ENCODE measurements at places on chromosomes 6 and 20. TPM values are rescaled to one million over a fixed set of nuclear protein-coding genes. Genes with fewer than 3 reads are reported as not detected.
A peak's percentile ranks its signal among the peaks of the same experiment; 100 is the strongest.

- DNase-seq = no peak
These were observed 102.5 kb upstream of the AGPAT4 start for GRCh38 chr6:161376367-161376766.

DNA sequence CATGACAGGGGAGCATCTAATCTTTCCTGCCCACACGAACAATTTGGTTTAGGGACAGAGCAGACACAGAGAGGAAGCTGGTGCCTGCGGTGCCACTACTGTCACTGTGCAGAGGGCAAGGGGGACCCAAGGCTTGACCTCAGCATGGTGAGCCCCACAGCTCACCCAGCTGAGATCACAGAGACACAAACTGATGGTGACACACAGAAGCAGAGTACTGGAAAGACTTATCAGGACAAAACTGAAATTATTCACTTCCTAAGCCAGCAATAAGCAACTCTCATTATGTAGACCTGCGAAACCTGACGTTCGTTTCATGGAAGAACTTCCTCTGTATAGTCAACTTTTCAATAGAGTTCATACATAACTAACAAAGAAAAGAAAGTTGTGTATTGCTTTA lies 86.1 kb downstream of the HUS1B start:
- no peak for DNase-seq

DNA sequence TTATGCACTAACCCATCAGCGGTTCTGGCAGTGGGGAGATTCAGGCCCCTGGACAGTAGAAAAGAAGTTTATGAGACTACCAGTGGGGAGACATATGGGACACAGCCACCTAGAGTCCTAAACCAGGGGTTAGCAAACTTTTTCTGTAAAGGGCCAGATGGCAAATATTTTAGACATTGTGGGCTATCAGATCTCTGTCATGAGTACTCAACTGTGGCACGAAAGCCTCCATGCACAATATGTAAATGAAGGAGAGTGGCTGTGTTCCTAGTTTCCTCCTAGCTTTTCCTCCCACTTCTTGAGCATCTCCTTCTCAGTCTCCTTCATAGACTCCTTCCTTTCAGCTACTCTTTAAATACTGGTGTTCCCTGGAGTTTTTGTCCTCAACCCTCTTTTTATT lies 3.3 kb upstream of the HLA-DMA start:
- no peak for DNase-seq

- no peak for DNase-seq
These were observed 1.5 kb downstream of the CCND3 start for GRCh38 chr6:41939848-41940758.

DNA sequence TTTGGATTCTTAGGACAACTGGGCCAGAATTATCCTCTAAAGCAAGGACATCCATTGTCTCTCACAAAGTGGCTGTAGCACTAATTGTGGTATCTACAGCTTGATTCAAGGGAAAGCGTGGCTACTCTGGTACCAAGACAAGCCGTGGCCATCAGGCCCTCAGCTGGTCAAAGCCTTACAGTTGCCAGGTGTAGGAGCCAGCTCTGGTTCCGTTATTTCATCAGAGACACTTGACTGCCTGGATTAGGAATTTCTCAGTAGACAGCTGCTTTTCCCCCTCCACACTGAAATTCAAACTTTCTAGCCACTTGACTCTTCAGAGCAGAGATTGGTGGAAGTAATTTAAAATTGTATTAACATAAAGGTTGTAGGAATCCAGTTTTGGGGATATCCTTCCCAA lies 104.2 kb downstream of the ANKS1A start:
- no peak for DNase-seq

- DNase-seq = no peak
These were observed 97.8 kb upstream of the MRPS10 start for GRCh38 chr6:42315259-42315990.

- peak; percentile 22 for DNase-seq
These were observed 11.1 kb upstream of the SLC4A11 start for GRCh38 chr20:3250091-3250504.

DNA sequence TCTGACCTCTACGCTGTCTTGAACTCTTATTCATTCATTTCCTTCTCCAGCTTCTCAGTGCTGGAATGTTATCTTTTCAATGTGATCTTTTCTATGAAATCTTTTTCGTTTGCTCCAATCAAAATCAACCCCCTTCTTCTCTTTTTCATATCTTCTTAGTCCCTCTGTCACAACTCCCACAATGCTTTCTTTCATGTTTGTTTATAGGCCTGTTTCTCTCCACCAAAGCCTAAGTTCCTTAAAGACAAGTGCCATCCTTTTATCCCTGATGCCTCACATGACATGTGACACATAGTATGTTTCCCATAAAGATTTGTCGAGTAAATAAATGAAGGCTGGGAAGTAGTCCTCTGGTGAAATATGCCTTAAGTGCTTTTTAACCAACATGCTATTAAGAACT lies 38.1 kb downstream of the CRYBG1 start:
- no peak for DNase-seq

DNA sequence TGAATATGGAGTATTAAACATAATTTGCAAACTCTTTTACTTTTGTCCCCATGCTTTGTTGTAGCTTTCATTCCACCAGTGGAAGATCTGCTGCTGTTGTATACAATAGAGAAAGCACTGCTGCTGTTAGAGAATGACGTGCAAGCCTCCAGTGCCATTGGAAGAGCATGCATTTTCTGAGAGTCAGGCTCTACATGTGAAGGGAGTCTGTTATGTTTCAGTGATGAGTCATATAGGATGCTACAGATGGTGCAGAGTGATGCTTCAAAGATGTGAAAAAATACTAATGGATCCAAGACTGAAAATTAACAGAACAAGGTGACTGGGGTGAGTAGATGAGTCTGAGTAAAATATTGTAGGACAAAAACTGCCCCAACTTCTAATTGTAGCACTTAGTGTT lies 22.4 kb upstream of the BACH2 start:
- no peak for DNase-seq

DNA sequence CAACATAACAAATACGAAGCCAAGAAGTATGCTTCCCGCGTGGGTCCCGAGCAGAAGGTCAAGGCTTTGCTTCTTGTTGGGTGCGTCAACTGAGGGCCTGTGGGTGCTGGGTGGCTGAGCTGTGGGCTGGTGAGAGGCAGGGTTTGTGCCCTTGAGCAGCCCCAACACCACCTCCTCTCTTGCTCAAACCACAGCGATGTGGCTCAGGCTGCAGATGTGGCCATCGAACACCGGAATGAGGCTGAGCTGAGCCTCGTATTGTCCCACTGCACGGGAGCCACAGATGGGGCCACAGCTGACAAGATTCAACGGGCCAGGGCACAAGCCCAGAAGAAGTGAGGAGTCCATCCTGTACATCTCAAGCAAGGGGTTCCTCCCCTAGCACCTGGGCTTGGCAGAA lies 7.0 kb upstream of the PTPRA start:
- no peak for DNase-seq

DNA sequence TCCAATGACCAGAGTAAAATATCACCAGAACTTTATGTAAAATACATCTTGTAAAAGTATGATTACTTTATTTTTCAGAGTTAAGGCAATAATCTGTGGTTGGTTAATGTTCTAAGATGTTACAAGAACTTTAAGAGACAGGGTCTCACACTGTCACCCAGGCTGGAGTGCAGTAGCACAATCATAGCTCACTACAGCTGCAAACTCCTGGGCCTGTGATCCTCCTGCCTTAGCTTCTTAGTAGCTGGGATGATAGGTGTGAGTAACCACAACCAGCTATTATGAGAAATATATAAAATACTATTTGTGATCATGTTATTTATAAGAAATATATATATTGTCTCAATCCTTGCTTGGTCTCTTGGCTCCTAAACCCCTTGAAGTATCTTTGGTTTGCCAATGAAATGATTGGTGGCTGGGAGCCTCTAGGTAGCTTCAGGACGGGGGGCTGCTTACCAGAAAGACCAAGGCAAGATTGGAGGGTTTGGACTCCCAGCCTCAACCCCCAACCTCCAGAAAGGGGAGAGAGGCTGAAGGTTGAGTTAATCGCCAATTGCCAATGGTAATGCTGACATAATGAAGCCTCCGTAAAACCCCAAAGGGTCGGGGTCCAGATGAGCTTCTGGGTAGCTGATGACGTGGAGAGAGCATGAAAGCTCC lies 15.4 kb downstream of the SOD2 start:
- DNase-seq = no peak

DNA sequence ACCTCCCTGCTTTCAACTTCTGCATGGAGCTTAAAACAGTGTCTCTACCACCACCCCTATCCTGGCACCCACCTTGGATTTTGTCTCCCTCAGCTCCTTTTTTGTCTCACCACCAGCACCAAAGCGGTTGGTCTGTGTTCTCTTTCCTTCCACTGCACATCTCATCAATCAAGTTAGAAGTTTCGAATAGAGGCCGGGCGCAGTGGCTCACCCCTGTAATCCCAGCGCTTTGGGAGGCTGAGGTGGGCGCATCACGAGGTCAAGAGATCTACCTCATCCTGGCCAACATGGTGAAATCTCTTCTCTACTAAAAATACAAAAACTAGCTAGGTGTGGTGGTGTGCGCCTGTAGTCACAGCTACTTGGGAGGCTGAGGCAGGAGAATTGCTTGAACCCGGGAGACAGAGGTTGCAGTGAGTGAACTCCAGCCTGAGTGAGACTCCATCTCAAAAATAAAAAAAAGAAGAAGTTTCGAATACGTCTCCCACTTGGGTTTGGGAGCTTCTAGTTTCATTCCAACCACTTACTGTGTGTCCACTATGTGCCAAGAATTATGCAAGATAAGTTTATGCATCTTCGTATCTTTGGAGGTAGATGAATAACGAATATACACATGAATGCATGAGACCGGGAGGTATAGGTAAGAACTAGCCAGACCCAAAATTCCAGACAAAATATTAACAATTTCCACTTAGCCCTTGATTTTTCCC lies 5.9 kb downstream of the PCED1A start:
- no peak for DNase-seq

Gene SLC22A16
- polyA plus RNA-seq = not detected

Gene MOG
- polyA plus RNA-seq = not detected

Gene CRNKL1
- 3.1 TPM for polyA plus RNA-seq

Gene SMLR1
- not detected for polyA plus RNA-seq

Gene UBD
- polyA plus RNA-seq = 0.10 TPM

Gene VWA7
- 0.11 TPM for polyA plus RNA-seq

Gene ZNF322
- 2.7 TPM for polyA plus RNA-seq
